ENCODE measurements at places on chromosomes 1 and 21.

- DNase-seq, result no peak
Measured at GRCh38 chr1:87518794-87519193, 190.1 kb downstream of the LMO4 start.

- DNase-seq, result no peak
Measured at GRCh38 chr1:45945426-45945825, 142.0 kb downstream of the MAST2 start.

DNA sequence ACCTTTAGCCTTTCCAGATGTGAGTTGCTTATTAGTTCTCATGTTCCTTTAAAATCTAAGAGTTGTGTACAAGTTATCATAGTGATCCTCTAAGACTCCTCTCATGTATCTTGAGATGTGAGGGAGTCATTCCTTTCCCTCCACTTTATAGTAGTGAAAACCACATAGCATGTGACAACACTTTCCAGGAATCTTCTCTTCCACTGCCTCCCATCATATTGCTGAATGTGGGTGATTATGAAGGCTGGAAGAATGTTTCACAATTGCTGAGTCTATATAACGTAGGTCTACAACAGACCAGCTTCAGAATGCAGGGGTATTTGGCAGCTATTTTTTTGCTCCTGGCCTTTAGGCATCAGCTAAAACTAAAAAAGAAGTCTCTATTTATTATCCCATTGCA, 44.7 kb upstream of the LRRC7 start:
- no peak for DNase-seq

DNA sequence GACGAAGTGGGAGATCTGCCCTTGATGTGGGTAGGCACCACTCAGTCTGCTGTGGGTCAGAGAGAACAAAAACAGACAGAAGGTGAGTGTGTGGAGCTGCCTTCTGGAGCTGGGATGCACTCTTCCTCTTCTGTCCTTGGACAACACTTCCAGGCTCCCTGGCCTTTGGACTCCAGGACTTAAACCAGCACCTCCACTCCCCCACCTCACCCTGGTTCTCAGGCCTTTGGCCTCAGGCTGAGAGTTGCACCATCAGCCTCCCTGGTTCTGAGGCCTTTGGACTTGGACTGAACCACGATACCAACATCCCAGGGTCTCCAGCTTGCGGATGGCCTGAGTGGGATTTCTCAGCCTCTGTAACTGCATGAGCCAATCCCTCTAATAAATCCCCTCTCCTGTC, 68.1 kb upstream of the STUM start:
- DNase-seq, result no peak

GRCh38 chr1:218546314-218546713, 201.2 kb downstream of the TGFB2 start:
- no peak for DNase-seq

DNA sequence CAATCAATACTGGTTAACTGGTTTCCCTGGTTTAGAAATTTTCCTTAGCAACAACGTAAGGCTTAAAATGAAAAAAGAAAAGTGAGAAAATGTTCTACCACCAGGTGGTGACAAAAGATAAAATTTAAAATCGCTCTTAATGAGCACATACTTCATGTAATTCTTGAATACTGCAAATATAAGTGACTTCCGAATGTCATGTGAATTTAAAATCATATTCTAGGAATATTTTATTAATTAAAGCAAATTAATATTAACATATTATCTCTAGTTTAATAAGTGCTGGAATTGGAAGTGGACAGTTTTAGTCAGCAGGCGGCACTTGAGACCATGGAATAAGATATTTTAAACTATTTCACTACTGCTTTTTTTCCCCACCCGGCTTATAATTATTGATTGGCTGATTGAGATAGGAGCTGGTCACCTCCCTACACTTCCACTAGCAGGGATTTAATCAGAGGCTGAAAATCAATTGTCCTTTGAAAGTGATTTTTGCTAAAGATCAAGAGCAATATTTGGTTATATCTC, 5.0 kb upstream of the ADAMTS1 start:
- DNase-seq, result no peak

DNA sequence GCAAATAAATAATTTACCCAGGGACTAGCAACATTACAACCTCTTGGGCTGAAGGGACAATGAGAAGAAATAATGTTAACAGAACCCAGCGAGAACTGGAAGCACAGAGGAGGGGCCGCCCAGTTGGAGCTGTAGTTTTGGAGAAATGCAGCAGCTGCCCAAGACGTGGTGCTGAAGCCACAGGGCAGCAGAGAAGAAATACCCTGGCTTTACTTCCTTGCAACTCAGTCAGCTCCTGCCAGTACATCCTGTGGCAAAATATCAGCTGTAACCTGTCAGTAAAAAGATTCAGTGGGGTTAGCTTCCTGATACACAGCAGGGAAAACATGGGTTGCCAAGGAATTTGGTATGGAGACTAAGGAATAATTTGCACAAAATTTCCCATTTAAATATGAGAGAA, 283.6 kb upstream of the USP25 start:
- no peak for DNase-seq

- DNase-seq, result no peak
Measured at GRCh38 chr1:168676861-168677260, 52.1 kb downstream of the DPT start.

DNA sequence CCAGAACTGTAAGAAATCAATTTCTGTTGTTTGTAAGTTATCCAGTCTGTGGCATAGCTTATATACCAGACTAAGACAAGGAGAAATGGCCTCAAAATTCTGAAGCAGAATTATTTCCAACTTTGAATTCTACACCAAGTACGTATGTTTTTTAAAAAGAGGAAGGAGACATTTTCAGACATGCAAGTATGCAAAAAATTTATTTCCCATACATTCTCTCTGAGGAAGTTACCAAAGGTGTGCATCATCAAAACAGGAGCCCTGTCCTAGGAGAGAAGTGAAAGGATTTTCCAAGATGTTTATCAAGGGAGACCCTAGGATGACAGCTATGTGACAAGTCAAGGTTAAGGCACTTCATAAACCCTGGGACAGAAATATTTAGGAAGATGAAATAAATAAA, 49.3 kb upstream of the RABGAP1L start:
- DNase-seq, result no peak

All from activated CD8-positive, alpha-beta memory T cell treated with anti-CD3 and anti-CD28 coated beads for 1 hour (primary cell).